ENCODE measurements at places on chromosomes 12 and 14. TPM values are rescaled to one million over a fixed set of nuclear protein-coding genes. Genes with fewer than 3 reads are reported as not detected.

DNA sequence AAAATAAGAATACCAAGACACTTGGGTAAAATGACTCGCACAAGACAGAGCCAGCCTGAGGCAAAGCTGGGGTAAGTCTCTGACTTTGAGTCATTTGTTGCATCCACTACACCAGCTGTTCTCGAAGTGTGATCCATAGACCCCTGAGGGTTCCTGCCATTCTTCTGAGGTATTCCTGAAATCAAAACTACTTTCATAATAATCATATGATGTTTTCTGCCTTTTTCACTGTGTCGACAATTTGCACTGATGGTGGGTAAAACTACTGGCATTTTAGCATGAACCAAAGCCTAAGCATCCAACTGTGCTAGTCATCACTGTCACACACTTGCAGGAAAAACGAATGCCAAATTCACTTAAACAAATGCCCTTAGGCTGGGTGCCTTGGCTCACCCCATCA, 135.5 kb upstream of the FUT8 start:
- DNase-seq, result peak; percentile 78
- H3K27ac ChIP-seq, result peak overlapping the region; percentile 31

DNA sequence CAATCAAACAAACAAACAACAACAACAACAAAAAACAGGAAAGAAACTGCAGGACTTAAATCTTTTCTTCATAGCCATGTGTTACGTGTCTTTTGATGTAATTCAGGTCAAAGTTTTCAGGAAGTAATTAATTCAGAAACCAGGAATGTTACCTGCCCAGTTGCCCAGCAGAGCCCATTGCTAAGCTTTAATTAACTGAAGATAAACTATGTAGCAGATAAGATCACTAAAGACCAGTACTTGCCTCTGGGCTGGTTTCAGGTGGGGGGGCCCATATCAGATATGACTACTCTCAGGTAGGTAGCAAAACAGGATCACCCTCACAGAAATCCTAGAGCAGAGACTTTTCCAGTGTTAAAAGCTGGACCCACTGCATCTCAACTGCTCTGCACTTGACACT, 69.2 kb downstream of the LIN7A start:
- H3K4me3 ChIP-seq, result no peak overlapping the region
- H3K27ac ChIP-seq, result no peak overlapping the region
- no peaks in the 10 kb centered on the region for H3K36me3 ChIP-seq
- no peaks in the 10 kb centered on the region for H3K4me1 ChIP-seq
- DNase-seq, result no peak
- peaks cover 6% of the 10 kb centered on the region for H3K27me3 ChIP-seq

- no peak overlapping the region for H3K4me3 ChIP-seq
- no peak overlapping the region for H3K27ac ChIP-seq
- H3K36me3 ChIP-seq, result no peaks in the 10 kb centered on the region
- peak; percentile 70 for DNase-seq
Observed at GRCh38 chr14:66403183-66403582, 83.0 kb upstream of the CCDC196 start.

GRCh38 chr12:103561174-103561573, 25.9 kb upstream of the STAB2 start:
- H3K27me3 ChIP-seq, result no peaks in the 10 kb centered on the region
- no peaks in the 10 kb centered on the region for H3K36me3 ChIP-seq
- no peak overlapping the region for H3K4me3 ChIP-seq
- H3K4me1 ChIP-seq, result peaks cover 38% of the 10 kb centered on the region
- DNase-seq, result peak; percentile 62
- peak overlapping the region; percentile 96 for H3K27ac ChIP-seq

- peaks cover 74% of the 10 kb centered on the region for H3K4me1 ChIP-seq
- no peaks in the 10 kb centered on the region for H3K36me3 ChIP-seq
- peak within 1 kb of the TSS; percentile 55 for H3K27ac ChIP-seq
- peak; percentile 61 for DNase-seq
- H3K4me3 ChIP-seq, result peak within 1 kb of the TSS; percentile 67
Observed at GRCh38 chr12:53049571-53050318, at the start of gene TNS2. Gene TNS2 (plus strand): TSS chr12:53050065. CDS start chr12:53050186, 121 bp downstream.

GRCh38 chr14:24975393-24975792, 74.6 kb downstream of the STXBP6 start:
- H3K4me3 ChIP-seq, result no peak overlapping the region
- no peaks in the 10 kb centered on the region for H3K36me3 ChIP-seq
- no peaks in the 10 kb centered on the region for H3K27me3 ChIP-seq
- no peak for DNase-seq
- no peaks in the 10 kb centered on the region for H3K4me1 ChIP-seq

DNA sequence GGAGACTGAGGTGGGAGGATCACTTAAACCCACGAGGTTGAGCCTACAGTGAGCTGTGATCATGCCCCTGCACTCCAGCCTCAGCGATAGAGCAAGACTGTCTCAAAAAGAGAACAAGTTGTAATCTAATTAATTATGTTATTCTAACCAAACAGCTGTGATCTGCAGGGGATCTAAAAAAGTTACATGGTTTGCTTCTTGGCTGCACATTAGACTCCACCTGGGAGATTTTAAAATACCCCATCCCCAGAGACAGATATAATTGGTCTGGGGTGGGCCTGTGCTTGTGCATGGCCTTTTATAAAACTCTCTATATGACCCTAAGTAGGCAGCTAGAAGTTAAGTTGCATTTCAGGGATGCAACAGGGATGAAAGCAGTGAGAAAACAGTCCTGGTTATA, 76.7 kb downstream of the SCAF11 start:
- no peak overlapping the region for H3K27ac ChIP-seq
- no peaks in the 10 kb centered on the region for H3K27me3 ChIP-seq
- no peaks in the 10 kb centered on the region for H3K36me3 ChIP-seq
- H3K4me3 ChIP-seq, result no peak overlapping the region
- H3K4me1 ChIP-seq, result no peaks in the 10 kb centered on the region

GRCh38 chr14:75402867-75403413, 24.9 kb upstream of the JDP2 start:
- no peaks in the 10 kb centered on the region for H3K27me3 ChIP-seq
- DNase-seq, result no peak
- no peak overlapping the region for H3K4me3 ChIP-seq
- peaks cover 15% of the 10 kb centered on the region for H3K4me1 ChIP-seq
- no peak overlapping the region for H3K27ac ChIP-seq

DNA sequence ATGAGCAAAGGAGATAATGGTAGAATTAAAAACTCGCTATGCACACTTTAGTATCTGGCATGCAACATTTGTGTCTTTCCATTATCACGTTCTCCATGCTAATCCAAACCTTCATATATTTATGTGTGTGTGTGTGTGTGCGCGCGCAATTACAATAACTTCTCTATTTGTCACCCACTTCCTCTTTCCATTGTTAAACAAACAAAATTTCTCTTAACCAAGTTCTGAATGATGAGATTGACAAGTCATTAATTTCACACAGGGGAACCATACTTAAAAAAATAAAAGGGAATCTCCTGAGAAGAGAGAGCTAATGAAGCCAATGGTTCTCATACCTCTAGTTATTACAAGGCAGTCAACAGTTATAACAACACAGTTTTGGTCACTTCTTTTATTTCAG, 575.9 kb upstream of the MDGA2 start:
- 0 out of 2 replicates have a peak, but pooled peaks cover 9% of the 10 kb centered on the region for H3K27me3 ChIP-seq
- no peak overlapping the region for H3K27ac ChIP-seq
- no peak for DNase-seq
- H3K4me1 ChIP-seq, result no peaks in the 10 kb centered on the region
- H3K36me3 ChIP-seq, result no peaks in the 10 kb centered on the region
- H3K4me3 ChIP-seq, result no peak overlapping the region

DNA sequence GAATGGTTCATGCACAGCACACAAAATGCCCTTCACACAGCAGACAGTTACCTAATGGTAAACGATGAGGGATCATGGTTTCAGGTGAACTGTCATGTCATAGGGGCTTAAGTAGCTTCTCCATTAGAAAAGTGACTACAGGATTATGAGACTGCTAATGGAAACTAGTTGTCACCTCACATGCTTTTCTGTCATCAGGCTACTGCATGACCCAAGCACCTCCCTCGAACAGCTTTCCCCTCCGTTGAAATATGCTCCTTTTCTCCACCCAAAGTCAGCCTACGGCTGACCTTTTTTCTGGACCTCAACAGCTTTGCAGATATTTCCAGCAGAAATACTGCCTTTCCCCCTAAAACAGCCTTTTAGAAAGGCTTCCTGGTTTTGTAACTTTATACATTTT, 467.3 kb downstream of the EGLN3 start:
- DNase-seq, result no peak
- peaks cover 12% of the 10 kb centered on the region for H3K4me1 ChIP-seq
- H3K4me3 ChIP-seq, result no peak overlapping the region
- no peaks in the 10 kb centered on the region for H3K36me3 ChIP-seq
- H3K27me3 ChIP-seq, result peaks cover 7% of the 10 kb centered on the region

COCH gene
- total RNA-seq, result 4.2 TPM

PIK3C2G gene
- not detected for total RNA-seq

PRPF40B gene
- total RNA-seq, result 16.2 TPM

Data from PC-3 (cell line).